ENCODE measurements at places on chromosomes 7 and 10.
A peak's percentile ranks its signal among the peaks of the same experiment; 100 is the strongest.

GRCh38 chr7:901388-902154, 25.2 kb downstream of the GET4 start:
- DNase-seq = no peak

DNA sequence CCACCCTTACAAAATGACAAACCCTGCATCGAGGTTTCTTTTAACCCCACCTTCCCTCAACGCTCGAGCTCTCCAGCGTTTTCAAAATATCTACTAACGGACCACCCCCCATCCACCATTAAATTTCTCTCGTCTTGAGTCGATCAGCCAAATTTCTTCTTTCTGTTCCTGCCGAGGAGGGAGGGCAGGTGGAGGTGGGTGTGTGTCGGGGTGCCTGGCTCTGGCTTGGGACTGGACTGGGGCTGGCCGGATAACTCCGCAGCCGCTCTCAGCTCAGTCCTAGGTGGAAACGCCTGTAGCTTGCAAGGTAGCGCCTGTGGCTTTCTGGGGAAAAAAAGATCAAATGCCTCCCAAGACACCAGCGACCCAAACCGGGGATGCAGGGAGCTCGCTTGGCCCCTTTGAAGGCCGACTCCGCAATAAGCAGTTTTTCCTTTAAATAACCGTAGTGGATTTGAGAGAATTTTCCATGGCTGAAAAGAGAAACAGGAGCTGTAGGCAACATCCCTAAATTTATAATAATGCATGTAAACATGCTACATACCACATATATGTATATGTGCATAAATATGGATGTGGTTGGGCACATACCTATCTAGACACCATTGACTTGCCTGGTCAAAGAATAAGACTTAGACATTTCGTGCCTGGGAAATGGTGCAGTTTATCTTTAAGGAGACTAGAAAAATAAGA, 1.9 kb upstream of the TMEM178B start:
- DNase-seq = no peak

DNA sequence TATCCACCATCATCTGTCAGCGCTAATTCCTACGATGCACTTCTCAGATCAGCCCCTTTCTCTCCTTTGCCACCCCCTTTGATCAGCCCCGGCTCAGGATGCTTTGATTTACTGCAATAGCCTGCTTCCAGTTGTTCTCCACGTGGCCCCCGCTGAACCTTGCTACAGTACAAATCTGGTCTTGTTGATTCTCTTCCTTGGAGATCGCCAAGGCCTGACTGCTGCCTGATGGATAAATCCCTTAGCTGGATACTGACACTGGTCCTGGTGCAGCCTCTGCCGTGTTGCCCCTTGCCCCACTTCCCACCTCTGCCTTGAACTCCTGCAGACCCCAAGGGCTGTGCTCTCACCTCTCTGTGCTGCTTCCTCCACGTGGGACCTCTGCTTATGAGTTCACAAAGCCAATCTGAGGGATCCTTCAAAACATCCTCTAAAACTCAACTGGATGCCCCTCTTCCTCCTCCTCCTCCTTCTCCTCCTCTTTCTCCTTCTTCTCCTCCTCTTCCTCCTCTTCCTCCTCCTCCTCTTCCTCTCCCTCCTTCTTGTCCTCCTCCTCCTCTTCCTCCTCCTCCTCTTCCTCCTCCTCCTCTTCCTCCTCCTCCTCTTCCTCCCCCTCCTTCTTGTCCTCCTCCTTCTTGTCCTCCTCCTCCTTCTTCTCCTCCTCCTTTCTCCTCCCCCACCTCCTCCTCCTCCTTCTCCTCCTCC, 15.3 kb downstream of the PLXNA4 start:
- no peak for DNase-seq

GRCh38 chr10:26911811-26912461, 51.2 kb upstream of the ABI1 start:
- no peak for DNase-seq

- DNase-seq = peak; percentile 39
Observed at GRCh38 chr10:6083523-6084475, 5.0 kb upstream of the RBM17 start.

GRCh38 chr7:34939175-34939574, 98.1 kb downstream of the DPY19L1 start:
- no peak for DNase-seq

All from T-helper 22 cell (primary cell).